Sigmoid colon (tissue), 7 donors: ENCODE measurements at places on chromosomes 12 and 14. TPM values are rescaled to one million over a fixed set of nuclear protein-coding genes. Genes with fewer than 3 reads are reported as not detected.

Gene OR4K15
- total RNA-seq = not detected

Gene ZDHHC22
- total RNA-seq = 1.1 TPM

Gene GNG2
- total RNA-seq = 29.6 TPM

Gene GZMH
- not detected for total RNA-seq

Gene PRIMA1
- total RNA-seq = 5.3 TPM

Gene PTHLH
- total RNA-seq = 0.95 TPM

Gene GSG1
- not detected for total RNA-seq
